ENCODE measurements at places on chromosomes 7 and 10. TPM values are rescaled to one million over a fixed set of nuclear protein-coding genes. Genes with fewer than 3 reads are reported as not detected.
A peak's percentile ranks its signal among the peaks of the same experiment; 100 is the strongest.

The CCL26 gene
- total RNA-seq: 1.2 TPM

The CD36 gene
- total RNA-seq: 115 TPM

The INMT gene
- total RNA-seq: 501 TPM

The MUC3A gene
- 2.7 TPM for total RNA-seq

The DKK1 gene
- 3.7 TPM for total RNA-seq

The CADPS2 gene
- 46.1 TPM for total RNA-seq

DNA sequence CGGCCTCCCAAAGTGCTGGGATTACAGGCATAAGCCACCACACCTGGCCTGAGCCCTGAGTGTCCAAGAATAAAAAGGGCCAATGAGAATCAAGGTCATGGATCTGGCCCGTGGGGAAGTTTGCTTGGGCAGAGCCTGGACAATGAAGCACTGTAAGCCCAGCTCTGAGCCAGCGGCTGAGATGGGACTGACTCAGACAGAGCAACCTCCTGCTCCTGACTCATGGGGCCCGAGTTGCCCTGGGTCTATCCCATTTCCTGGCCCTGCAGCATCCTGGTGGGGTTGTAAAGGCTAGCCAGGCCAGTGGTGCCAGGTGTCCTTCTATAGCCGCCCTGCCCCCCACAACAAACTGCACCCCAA, 5.2 kb upstream of the MYH16 start:
- no peak overlapping the region for H3K27ac ChIP-seq
- no peak for DNase-seq
- H3K4me1 ChIP-seq: no peaks in the 10 kb centered on the region

- no peak overlapping the region for H3K27ac ChIP-seq
- H3K4me3 ChIP-seq: no peak overlapping the region
- H3K36me3 ChIP-seq: no peaks in the 10 kb centered on the region
- DNase-seq: no peak
- H3K4me1 ChIP-seq: no peaks in the 10 kb centered on the region
- H3K27me3 ChIP-seq: no peaks in the 10 kb centered on the region
These were observed 50.6 kb upstream of the TES start for GRCh38 chr7:116159711-116160110.

DNA sequence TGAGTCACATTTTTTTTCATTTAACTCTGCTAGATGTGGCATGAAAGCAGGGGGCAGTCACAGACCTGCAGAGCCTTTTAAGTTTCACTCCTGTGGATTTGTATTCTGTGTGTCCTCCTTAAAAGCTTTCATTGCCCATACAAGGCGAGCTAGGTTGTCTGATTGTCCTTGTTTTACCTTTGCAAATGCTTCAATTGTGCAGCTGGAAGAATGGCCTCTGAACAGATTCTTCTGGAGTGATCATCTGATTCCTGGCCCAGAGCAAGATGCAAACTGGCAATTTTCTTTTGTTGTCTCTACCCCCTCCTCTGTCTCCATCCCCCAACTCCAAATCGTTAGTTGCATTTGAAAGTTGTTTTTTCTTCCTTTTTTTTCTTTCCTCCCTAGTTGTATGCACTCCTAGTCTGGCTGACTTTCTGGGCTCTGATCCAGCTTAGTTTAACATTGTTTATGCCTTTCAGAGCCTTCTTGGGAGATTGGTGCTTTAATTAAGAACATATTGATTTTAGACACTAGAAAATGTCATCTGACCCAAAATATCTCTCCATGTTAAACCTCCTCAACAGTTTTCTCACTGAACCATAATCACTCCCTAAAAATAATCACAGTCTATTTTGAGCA, 150.2 kb downstream of the REEP3 start:
- H3K27me3 ChIP-seq: no peaks in the 10 kb centered on the region
- H3K4me3 ChIP-seq: no peak overlapping the region
- peaks cover 20% of the 10 kb centered on the region for H3K4me1 ChIP-seq
- peak overlapping the region; percentile 56 for H3K27ac ChIP-seq
- H3K36me3 ChIP-seq: no peaks in the 10 kb centered on the region
- DNase-seq: no peak

DNA sequence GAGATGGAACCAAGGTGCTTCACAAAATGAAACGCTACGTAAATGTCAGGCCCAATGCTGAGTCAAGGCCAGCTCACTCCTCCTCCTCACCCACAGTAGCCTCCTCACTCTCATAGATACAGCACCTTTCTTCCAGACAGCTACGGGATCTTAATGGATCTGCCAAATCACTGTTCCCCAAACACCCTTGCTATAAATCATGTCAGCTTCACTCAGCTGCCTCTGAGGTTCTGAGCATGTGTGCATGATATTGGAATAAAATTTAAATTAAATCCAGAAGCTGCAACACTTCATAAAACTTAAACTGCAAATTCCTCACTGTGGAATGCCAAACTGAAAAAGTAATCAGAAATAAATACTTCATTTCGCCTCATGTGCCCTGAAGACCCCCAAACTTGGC, 14.7 kb upstream of the CPXM2 start:
- no peak for DNase-seq
- no peak overlapping the region for H3K4me3 ChIP-seq
- peaks cover 21% of the 10 kb centered on the region for H3K27me3 ChIP-seq
- H3K27ac ChIP-seq: no peak overlapping the region
- no peaks in the 10 kb centered on the region for H3K4me1 ChIP-seq

DNA sequence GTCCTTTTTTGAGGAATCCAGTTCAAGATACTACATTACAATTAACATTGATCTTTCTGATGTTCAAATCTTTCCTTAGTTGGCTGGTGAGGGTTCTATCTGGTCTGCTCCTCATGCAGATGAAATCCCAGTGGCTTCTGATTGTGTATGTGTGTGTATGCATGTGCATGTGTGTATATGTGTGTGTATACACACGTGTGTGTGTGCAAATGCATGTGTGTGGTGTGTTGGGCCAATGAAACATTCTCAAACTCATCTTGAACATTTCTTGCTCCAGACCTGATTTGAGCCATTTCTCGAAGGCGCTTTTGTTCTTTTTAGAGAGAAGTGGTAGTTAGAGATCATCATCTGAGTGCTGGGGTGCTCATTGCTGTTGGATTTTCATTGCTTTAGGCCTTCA, 113.9 kb downstream of the GLRX3 start:
- no peak overlapping the region for H3K4me3 ChIP-seq
- no peaks in the 10 kb centered on the region for H3K36me3 ChIP-seq
- DNase-seq: no peak
- H3K27me3 ChIP-seq: no peaks in the 10 kb centered on the region

GRCh38 chr10:83990126-83990525, 149.2 kb upstream of the GHITM start:
- DNase-seq: no peak
- no peaks in the 10 kb centered on the region for H3K4me1 ChIP-seq
- no peaks in the 10 kb centered on the region for H3K27me3 ChIP-seq
- no peaks in the 10 kb centered on the region for H3K36me3 ChIP-seq
- H3K27ac ChIP-seq: no peak overlapping the region

Data from upper lobe of right lung (tissue), 1 donor.